GM23338 (cell line): ENCODE measurements at places on chromosomes 16 and 17. TPM values are rescaled to one million over a fixed set of nuclear protein-coding genes. Genes with fewer than 3 reads are reported as not detected.
A peak's percentile ranks its signal among the peaks of the same experiment; 100 is the strongest.

- DNase-seq, result no peak
Measured at GRCh38 chr16:27583634-27584033, 33.7 kb downstream of the KATNIP start.

STH gene
- total RNA-seq, result not detected in 2 replicates

FN3KRP gene
- 13.2 and 15.9 TPM in 2 replicates for total RNA-seq

GRCh38 chr17:73553311-73553710 is 90.9 kb downstream of the SDK2 start:
- no peak for DNase-seq

NUP93 gene
- total RNA-seq, result 166 and 187 TPM in 2 replicates

DNA sequence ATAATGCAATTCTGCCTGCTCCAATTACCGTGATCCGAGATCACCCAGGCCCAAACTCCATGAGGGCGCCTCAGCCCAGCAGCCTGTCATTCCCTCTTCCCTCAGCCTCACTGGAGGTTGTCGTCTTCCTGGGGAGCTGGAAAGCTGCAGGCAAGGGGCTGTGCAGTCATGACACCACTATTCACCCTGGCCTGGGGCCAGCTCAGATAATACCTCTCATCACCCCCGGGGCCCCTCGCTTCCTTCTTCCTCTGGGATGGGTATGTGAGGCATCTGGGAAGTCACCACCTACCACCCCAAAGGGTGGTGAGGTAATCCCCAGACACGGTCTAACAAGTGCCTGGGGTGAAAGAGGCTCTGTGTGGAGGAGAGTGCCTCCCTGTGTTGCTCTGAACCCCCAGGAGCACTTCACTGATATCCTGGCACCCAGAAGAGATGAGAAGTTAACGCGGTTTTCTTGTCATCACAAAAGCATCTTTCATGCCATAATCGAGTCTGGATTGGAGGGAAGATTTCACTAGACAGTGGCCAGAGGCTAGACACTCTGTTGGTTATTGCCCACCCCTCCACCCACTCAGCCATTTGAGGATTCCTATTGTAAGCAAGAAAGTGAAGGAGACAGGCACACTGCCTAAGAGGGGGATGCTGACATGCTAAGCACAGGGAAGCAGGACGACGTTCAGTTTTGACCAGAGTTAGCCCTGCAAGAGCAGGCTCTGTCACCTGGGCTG is 18.4 kb downstream of the CFAP20 start:
- peak; percentile 40 for DNase-seq

DNA sequence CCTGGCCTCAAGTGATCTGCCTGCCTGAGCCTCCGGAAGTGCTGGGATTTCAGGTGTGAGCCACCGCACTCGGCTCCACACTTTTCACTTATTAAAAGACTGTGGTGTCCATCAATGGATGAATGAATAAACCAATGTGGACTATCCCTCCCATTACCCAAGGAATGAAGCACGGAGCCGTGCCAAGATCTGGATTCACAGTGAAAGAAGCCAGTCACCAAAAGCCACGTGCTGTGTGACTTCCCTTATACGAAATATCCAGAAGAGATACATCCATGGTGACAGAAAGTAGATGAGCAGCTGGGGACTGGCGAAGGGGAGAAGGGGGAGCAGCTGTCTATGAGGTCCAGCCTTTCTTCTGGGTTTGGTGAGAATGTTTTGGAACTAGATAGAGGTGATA is 48.2 kb upstream of the STH start:
- DNase-seq, result no peak

KIF18B gene
- total RNA-seq, result 27.1 and 28.4 TPM in 2 replicates

CA7 gene
- total RNA-seq, result 2.5 and 2.8 TPM in 2 replicates

DNA sequence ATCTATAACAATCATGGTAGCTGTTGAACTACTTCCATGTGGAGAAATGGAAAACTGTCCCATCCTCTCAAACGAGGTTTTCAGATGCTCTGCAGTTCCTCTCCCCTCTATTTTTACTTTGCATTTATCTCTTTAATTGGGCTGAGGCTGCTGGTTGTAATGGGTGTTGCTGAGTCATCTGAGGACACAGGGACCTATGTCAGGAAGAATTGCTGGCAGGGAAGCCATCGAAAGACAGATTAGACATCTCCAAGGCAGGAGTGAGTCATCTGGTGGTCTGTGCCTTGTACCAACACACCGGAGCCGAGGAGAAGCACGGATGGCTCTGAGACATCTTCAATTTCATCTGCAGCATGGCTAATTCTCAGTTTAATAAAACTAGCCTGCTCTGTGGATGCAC is 394.5 kb downstream of the GRIN2A start:
- no peak for DNase-seq

GRCh38 chr16:82900559-82900958 is 273.8 kb downstream of the CDH13 start:
- DNase-seq, result no peak

- DNase-seq, result no peak
Measured at GRCh38 chr17:27420211-27420950, 35.9 kb upstream of the KSR1 start.

CYB5D1 gene
- total RNA-seq, result 5.6 and 8.4 TPM in 2 replicates

DNA sequence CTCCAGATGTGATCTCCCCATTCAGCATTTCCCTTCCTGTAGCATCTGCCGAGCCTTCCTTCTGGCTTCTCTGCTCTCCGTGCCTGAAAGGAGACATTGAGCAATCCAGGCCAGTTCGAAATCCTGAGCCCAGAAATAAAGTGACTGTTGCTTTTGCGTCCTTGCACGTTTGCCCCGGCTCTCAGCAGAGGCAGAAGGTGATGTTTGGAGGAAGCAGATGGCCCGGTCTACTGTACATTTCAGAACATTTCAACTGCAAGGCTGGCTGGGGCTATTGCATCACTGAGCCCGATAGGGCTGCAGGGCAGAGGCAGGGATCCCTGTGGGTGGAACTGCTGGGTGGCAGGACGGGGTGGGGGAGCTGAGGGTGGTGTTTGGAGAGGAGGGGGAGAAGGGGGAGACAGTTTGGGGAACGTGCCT is 29.4 kb downstream of the IRF8 start:
- no peak for DNase-seq

PTX4 gene
- not detected in 2 replicates for total RNA-seq

DNA sequence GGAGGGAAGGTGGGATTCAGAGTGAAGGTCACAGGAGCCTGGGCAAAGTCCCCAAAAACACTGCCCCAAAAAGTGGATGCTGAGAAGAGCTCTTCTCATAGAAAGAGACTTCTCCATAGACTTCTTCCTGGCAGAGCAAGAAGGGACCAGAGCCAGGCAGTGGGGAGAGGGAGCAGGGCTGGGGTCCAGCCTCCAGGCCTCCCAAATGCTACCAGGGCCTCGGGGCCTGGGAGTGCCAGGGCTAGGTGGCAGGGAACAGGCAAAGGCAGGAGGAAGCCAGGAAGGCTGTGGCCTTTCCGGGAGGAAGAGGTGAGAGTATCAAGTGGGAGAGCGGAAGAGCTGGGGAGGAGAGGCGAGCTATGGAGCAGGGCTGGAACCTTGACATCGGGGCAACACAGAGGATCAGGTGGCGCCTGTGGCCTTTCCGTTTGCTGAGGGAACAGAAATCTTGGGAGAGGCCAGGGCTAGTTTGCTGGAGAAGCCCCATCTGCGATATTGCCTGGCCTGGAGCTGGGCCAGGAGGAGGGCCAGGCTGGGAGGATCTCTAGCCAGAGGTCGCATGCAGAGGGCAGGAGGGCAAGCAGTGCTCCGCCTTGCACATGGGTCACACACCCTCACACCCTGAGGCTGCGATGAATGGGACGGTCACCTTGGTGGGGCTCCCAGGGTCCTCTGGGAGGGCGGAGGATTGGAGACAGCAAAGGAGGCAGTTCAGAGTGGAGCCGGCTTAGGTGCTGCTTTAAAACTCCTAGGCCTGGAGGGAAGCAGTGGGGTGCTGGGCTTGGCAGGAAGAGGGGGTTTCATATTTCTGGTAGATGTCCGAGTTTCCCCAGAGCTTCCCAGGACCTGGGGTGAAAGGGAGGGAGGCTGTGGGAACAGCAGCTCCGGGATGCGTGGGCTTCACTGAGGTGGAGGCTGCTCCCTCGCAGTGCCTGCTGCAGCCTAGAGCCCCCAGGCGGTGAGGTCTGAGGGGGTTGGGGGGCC is 3.4 kb downstream of the SLC16A5 start:
- no peak for DNase-seq

KRT15 gene
- 0.03 and 1.2 TPM in 2 replicates for total RNA-seq

C17orf78 gene
- total RNA-seq, result not detected in 2 replicates

DNA sequence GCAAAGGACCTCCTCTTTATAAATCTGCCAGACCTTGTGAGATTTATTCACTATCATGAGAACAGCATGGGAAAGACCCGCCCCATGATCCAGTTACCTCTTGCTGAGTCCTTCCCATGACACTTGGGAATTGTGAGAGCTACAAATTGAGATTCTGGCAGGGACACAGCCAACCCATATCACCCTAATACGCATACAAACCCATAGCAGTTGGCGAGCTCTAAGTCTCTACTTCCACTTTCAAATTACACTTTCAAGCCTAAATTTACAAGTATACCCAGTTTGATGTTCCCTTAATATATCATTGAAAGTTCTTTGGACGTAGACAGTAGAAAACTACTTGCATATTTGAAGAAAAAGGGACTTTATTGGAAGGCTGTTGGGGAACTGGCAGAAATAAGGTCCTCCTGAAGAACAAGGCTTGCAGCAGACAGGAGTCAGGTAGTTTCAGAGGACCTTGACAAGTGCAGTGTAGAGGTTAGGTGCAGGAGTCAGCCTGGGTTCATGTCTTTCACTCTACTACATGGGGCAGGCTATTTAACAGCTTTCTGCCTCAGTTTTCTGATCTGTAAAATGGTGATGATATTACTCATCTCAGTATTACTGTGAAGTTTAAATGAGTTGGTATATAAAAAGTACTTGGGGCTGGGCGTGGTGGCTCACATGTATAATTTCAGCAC is 107.9 kb upstream of the EEF2KMT start:
- no peak for DNase-seq

DNA sequence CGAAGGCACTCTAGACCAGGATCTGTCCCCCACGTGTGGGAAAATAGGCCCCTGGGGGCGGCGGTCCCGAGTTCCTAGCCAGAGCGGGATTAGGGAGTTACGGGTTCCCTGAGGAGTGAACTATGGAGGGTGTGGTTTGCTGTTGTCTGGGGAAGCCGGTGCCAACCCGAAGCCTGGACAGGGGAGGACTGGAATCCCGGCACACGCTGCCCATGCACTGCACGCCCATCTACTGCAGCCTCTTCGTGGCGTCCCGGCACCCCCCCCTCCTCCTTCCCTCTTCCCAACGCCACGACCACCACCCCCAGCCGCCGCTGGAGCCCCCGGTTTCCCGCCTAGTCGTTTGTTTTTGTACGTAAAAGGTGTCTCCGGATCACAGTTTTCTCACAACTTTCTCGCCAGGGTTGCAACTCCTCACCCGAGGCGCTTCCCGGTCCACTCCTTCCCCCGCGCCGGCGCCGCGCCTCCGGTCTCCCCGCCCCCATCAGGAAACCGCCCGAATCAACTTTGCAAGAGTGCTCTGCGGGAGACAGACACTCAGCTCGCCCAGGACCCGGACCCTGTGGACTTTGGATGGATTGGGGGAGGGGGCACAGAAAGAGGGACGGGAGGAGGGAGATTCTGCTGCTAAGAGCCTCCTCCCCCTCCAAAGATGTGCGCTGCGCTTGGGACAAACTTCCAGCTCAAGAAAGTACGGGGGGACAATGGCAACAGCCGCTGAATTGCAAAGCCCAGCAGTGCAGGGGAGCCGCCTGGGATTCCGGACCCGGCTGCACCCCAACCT is 1.4 kb upstream of the LHX1 start:
- peak; percentile 84 for DNase-seq

GRCh38 chr16:15988268-15989013 is 39.0 kb downstream of the ABCC1 start:
- no peak for DNase-seq

DNA sequence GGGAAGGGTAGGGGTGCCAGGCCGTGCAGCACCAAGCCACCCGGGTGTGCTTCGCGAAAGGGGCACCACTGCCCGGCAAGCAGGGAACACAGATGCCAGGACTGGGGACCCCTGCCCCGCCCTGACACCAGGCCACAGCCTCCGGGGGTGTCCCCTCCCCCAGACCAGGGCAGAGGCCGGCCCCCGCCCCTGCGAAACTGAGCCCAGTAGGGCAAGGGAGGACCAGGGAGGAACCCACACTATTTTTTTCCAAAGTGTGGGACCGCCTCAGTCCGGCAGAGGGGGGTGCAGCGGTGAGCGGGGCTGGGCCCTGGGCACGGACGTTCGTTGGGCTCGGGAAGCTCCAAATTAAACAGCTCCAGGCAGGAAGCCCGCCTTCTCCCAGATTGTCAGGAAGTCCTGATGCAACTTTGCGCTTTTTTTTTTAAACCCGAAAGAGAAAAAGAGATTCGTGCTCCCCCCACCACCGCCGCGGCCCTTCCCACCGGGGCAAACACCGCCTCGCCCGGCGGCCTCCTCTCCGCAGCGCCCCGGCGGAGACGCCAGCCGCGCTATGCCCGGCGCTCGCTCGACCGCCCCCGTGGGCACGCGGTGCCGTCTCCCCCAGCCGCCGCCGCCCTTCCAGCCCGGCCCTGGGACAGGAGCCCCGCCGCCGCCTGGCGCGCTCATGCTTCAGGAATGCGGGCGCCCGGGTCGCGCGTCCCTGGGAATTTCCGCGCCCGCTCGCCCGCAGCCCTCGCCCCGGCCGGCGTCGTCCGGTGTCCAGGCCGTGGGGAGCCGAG is 755 bp downstream of the PIEZO1 start:
- peak; percentile 83 for DNase-seq

ACAP1 gene
- total RNA-seq, result 30.7 and 35.8 TPM in 2 replicates

PRR35 gene
- total RNA-seq, result 1.1 and 1.4 TPM in 2 replicates

DNA sequence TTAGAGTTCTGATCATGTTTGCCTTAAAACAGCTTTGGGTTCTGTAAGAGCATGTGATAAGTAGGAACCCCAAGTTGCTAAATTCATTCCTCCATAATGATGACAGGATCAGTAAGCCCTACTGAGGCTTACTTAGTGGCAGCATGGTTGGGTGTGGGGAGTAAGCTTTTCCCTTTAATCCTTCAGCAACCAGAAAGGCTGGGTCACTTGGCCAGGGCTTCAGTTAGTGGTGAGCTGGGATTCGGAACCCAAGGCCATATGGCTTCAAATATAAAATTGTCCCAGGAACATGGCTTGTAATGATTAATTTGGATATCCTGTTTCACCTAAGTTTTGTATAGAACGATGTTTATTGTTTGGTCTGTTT is 850 bp downstream of the GINS3 start:
- no peak for DNase-seq

- DNase-seq, result no peak
Measured at GRCh38 chr16:24053099-24053946, 202.8 kb upstream of the CACNG3 start.

STX1B gene
- 7.2 and 9.5 TPM in 2 replicates for total RNA-seq

GRCh38 chr16:23342083-23342640 is 40.1 kb downstream of the SCNN1B start:
- DNase-seq, result no peak

SKAP1 gene
- not detected in 2 replicates for total RNA-seq

DNA sequence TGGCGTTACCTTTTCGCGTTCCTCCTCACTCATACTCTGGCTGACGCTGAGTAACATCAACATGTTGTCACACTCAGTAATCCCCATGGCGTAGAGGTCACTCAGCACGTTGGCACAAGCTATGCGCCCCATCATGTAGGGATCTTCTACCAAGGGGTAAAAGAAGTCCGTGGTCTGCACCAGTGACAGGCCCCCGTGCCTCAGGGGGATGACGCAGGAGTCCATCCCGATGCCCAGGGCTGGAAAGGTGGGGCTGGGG is 596 bp downstream of the SEPHS2 start:
- DNase-seq, result no peak

MRPL45 gene
- 63.9 and 65.7 TPM in 2 replicates for total RNA-seq

FAM171A2 gene
- 26.6 and 35.4 TPM in 2 replicates for total RNA-seq

FKBP10 gene
- total RNA-seq, result 137 and 151 TPM in 2 replicates

SUZ12 gene
- total RNA-seq, result 39.8 and 44.4 TPM in 2 replicates
